ENCODE measurements at places on chromosomes 2 and 18.

GRCh38 chr2:150030436-150031190 lies 443.0 kb upstream of the MMADHC start:
- DNase-seq = no peak

GRCh38 chr2:42872721-42873120 lies 80.3 kb upstream of the HAAO start:
- no peak for DNase-seq

GRCh38 chr18:56799756-56800155 lies 148.6 kb downstream of the WDR7 start:
- DNase-seq = no peak

DNA sequence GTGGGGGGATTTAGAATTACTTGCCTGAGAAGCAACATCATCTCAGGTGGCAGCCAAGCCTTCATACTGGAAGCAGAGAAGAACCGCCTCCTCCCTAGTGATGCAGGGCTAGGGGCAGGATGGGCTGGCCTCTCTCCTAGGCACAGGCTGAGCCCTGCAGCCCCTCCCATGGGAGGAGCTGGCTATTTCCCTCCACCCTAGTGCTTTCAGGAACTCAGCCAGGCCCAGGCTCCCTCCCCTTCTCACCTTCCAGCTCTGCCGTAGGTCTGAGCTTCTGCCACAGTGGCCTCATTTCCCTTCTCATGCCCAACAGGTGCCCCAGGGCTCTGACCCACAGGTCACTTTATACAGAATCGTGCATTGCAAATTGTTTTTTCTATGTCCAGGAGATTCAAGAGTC lies 31.0 kb downstream of the CENPA start:
- DNase-seq = no peak

DNA sequence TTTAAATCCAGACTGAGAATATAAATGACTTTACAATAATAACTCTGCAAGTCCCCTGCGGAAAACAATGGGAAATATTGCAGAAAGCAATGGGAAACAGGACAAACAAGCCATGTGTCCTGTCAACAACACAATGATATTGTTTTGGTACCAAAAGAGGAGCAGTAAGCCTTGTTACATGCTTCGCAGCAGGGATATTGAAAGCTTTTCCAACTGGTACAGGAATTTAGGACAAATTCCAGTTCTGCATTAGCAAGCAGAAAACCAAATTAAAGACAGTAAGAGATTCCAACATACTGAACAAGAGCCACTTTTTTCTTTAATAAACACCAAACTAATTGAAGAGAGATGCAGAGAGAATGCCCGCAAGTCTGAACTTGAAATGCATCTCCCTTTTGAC lies 30.0 kb downstream of the FRZB start:
- no peak for DNase-seq

- DNase-seq = no peak
Measured at GRCh38 chr2:212421556-212422334, 116.9 kb downstream of the ERBB4 start.

DNA sequence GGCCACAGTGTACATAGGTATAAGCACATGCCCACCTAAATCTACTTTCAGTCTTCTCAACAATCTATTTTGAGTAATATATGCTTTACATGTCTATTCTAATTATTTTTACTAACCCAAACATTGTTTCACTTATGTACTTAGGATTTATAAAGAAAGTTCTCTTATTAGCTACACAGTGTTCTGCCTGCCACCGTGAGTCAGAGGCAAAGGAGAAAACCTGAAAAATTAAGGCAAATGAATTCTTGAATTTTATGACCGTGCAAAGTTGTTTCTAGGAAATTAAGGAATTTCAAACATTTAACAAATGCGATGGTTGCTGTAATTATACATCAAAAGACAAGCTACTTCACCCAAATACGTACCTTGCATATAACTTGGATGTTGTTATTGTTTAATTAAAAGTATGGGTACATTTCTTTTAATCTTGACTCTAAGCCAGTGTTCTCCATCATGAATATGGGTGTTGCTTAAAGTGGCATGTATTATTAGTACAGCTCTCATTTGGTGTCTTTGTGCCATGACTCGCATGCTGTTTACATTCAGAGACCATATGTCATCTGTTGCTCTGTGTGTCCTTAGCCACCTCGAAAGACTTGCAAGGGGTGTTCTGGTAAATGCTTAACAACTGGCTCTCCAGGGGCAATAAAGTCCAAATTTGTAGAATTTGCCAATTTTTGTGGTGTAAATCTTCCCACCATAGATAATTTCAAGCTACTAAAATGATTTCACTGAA lies 154.3 kb upstream of the FN1 start:
- no peak for DNase-seq

DNA sequence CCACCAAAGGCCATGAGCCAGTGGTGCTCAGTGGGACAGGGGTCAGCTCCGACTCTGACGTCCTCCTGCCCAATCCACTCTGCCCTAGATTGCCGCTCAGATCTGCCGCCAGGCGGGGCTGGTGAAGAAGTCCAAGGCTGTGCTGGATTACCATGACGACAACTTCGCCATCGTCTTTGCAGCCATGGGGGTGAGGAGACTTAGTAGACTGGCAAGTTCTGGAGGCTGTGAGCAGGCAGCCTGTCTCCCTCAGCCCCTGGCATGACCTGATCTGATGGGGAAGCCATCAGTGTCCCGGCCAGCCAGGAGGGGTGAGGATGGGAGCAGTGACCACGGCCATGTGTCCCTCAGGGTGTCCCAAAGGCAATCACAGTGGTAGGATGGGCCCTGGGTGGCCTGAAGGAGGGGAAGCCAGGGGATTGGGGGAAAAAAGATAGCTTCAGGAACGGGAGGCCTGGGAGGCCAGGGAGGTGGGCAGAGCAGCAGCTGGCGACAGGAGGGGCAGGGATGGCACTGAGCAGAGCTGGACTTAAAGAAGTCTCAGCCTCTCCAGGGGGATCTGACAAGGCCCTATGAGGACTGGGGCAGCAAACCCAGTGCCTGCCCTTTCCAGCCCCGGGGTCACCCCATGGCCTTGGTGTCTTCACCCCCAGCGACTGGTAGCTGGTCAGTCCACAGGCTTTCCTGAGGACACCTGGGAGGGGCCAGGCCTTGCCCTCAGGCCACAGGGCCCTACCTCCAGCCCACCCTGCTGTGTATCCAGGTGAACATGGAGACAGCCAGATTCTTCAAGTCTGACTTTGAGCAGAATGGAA lies 17.4 kb upstream of the ANKRD53 start:
- DNase-seq = no peak

DNA sequence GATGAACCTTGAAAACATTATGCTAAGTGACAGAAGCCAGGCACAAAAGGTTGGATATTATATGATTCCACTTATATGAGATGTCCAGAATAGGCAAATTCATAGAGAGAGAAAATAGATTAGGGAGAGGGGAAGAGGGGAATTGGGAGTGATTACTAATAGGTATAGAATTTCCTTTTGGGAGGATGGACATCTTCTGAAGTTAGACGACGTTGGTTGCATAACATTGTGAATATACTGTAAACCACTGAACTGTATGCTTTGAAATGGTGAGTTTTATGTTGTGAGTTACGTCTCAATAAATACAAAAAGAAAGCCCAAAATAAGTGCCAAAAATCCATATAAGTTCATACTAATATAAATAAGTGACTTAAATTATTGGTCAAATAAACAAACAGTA lies 18.6 kb upstream of the CYP26B1 start:
- no peak for DNase-seq

DNA sequence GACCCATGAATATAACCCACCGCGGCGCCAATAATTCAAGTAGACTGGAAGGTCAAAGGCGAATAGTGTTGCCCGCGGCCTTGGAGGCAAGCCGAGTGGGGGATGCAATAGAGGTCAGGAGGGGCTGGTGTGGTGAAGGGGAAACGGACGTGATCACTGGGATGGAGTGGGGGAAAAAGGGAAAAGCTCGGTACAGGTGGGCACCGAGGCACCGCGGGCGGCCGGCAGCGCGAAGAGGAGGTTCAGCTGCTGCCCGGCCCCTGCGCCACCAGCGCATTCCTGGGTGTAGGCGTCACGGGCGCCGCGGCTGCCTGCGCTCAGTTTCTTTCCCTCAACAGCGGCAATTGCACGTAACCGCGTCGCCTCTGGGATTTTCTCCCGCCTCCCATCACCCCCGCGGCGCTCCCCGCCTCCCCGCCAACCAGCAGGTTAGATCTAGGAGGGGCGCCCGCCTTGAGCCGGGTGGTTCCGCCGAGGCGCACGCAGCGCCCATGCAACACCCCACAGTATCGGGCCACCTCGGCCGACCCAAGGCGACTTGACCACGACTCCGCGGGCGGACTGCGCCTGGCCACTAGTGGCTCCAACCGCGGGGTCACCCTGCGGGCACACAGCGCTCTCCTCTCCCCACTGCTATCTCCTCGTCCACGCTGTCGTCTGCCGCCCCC lies 1.5 kb downstream of the RND3 start:
- DNase-seq = peak; percentile 69

DNA sequence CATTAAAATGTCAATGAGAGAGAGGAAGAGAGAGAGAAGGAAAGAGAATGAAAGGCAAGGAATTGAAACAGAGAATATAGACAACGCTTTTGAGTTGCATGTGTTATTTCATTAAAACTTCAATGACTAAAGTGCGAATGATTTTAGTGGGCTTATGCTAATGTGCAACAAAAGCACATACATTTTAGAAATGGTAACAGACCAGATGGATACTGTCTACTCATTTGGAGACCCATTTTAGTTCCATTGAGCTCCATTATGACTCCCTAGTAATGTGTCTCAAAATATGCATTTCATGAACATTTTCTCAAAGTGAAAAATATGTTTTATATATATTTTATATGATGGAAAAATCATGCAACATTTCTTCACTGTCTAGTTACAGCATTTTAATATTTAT lies 622.2 kb upstream of the GCFC2 start:
- no peak for DNase-seq

- DNase-seq = no peak
Measured at GRCh38 chr2:15554525-15555218, 6.5 kb downstream of the NBAS start.

DNA sequence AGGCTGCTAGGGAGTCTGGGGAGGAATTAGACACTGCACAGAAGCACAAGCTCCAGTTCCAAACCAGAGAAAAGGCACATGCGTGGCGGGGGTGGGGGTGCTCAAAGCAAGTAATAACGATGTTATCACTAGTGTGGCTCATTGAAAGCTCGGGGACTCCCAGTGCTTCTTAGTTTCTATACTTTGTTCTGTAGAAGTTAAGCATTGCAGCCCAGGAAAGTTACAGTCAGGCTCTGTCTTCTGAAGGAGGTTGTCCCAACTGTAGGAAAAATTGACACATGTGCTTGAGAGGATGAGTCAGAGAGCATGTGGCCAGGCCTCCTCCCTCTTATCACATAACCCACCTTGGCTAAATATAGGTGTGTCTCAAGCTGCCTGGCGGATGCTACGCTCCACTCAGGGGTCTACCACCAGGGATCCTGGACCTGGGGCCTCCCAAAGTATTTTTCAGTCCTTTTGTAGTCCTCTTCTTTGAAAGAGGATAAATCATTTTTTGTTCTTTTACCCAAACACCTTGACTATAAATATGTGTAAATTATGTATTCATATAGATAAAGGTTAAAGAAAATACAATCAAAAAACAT lies 3.8 kb downstream of the GALNT5 start:
- DNase-seq = peak; percentile 42

GRCh38 chr2:57906152-57906732 lies 140.4 kb upstream of the VRK2 start:
- peak; percentile 32 for DNase-seq

GRCh38 chr2:195493416-195493815 lies 163.6 kb upstream of the SLC39A10 start:
- DNase-seq = no peak

DNA sequence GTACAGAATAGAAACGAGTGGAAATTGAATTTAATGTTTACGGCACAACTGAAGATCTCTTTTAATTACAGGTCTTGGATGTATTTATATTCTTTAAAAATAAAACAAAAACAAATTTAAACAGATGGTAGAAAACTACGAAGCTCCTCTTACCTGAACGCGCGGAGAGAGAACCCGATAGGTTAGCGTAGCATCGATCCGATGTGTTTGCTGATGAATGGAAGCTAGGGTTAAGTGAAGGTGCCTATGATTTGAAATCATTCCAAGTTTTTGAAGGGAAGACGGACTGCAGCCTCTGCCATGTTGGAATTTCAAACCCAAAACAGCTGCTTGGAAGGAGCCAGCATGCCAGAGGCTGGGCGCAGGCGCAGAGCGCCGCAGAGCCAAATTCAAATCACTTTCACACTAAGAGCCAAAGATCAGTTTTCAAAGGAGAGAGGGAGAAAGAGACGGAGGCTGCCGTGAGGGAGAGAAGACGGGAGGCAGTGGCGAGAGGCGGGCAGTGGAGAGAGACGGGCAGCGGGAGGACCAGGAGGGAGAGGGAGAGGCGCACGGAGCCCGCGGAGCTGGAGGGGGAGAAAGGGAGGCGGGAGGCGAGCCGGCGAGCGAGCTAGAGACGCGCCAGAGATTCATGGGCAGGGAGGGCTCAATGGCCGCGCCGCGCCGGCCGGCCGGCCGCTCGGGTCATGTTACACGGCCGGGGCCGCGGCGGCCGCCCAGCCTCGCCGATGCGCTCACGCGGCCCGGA lies at the start of gene FIGN:
Gene FIGN, minus strand, starts transcription at position 324 of the 748 bp plus-strand sequence. CDS start 1,081 bp downstream, outside the sequence.
- peak; percentile 72 for DNase-seq

GRCh38 chr2:70948337-70949003 lies 12.8 kb downstream of the ATP6V1B1 start:
- peak; percentile 69 for DNase-seq

DNA sequence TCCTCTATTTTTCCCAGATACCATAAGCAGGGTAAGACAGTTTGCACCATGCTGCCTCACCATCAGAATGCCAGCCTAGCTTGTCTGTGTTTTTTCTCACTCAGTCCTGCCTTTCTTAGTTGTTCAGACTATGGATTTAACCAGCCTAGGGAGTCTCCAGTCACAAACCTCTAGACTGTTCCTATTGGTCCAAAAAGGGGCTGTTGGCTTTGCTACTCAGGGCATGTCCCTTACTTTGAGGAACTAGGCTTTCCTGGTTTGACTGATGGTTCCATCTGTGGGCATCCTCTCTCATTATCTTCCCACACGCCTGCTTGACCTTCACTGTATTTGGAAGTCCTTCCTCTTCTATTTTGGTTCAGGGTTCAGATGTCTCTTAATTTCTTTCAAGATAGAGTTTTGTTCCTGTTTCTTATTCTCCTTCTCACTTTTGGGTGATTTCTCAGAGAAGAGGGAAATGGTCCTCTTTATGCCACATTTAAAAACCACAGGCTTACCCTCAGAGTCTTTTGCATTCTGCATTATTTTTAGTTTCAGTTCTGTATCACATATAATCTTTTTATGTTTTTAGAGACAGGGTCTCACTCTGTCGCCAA lies 31.3 kb upstream of the TMEM131 start:
- DNase-seq = no peak
